ENCODE measurements at places on chromosomes 7 and 10. TPM values are rescaled to one million over a fixed set of nuclear protein-coding genes. Genes with fewer than 3 reads are reported as not detected.

- DNase-seq: no peak
These were observed 41.1 kb downstream of the CPVL start for GRCh38 chr7:29105191-29105590.

- DNase-seq: no peak
These were observed 7.3 kb upstream of the ASB4 start for GRCh38 chr7:95478272-95479037.

The KCNIP2 gene
- 14.9 TPM for total RNA-seq

The FFAR4 gene
- 0.08 TPM for total RNA-seq

The PPP1R9A gene
- 42.8 TPM for total RNA-seq

The PDIA4 gene
- total RNA-seq: 38.5 TPM

The NCF1 gene
- 4.0 TPM for total RNA-seq

DNA sequence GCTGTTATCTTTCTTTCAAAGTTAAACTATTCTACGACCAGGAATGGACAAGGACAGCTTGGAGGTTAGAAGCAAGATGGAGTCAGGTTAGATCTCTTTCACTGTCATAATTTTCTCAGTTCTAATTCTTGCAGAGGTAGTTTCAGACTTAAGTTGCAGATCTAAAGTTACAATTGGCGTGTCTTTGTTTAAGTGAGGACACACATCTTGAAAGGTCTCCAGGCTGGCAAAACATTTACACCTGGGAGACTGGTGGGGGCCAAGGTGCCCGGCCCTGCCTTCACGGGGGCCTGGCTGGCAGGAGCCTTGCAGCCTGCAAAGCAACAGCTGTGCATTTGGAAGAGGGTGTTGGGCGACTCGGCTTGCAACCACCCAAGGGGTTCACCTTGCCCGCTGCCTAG lies 1.7 kb upstream of the DYNC2I1 start:
- no peak for DNase-seq

DNA sequence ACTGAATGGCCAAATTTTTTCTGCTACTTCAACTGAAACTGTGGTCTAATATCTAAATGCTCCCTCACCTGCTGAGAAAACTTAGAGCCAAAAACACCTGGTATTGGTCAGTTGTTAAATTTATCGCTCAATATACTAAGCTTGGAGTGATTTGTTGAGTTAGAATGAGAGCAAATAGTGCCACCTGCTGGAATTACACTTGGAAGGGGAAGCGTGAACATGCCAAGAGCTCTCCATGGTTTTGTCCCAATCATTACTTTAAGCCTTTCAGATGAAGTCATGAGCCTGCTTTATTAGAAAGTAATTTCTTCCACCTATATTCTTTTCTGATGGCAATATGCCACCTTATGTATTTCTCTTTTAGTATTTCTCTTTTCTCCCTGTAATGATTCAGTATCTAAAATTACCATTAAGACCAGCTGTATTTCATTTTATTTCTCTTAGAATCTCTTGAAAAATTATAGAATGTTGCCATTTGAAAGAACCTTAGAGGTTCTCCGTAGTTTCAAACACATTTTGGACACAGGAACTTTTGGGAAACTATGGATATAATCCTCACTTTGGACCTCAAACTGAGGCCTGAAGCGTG lies 447.8 kb upstream of the C7orf33 start:
- no peak for DNase-seq

The PRLHR gene
- not detected for total RNA-seq

The TRDMT1 gene
- 4.2 TPM for total RNA-seq

DNA sequence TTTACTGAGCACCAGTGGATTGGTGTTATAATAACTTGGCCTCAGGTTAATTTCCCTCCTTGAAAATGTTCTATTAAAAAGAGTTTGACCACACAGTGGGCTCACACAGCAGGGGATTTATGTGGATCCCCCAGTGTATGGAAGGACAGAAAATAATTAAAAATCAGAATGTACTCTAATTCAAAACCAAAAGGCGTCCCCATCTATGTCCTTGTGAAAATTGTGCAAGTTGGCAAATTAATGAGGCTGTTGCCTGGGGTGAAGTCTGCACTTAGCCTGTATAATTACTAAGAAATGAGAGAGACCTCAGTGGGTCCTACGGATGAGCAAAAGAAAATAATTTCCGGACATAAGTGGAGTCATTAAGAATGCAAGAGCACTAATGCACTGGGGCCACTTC lies 31.1 kb downstream of the PIK3CG start:
- DNase-seq: no peak

GRCh38 chr7:69893906-69894305 lies 295.6 kb downstream of the AUTS2 start:
- no peak for DNase-seq

- DNase-seq: no peak
These were observed 104.7 kb upstream of the KLF14 start for GRCh38 chr7:130838738-130839137.

DNA sequence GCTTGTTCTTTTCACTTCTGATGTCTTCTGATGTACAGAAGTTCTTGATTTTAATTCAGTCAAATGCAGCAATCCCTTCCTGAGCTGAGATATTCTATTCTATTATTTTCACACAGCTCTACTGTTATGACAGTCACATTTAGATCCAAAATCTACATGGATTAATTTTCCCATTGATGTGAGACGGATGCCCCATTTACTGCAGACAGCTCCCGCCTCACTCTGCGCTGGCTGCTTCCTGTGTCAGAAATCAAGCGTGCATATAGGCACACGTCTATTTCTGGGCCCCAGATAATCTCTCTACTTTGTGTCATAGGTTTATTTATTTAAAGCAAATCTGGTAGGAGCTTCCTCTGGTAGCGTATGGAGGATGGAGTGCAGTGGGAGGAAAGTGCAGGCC lies 6.7 kb downstream of the BNIP3 start:
- peak; percentile 19 for DNase-seq

- DNase-seq: no peak
These were observed 26.4 kb upstream of the ADO start for GRCh38 chr10:62778125-62778524.

The WASHC2A gene
- 28.4 TPM for total RNA-seq

The UNCX gene
- total RNA-seq: not detected
